ENCODE measurements at places on chromosomes 7 and 10.

GRCh38 chr10:17084258-17084657, 45.4 kb downstream of the CUBN start:
- no peak for DNase-seq

GRCh38 chr7:43618073-43618472, 35.2 kb downstream of the STK17A start:
- no peak for DNase-seq

DNA sequence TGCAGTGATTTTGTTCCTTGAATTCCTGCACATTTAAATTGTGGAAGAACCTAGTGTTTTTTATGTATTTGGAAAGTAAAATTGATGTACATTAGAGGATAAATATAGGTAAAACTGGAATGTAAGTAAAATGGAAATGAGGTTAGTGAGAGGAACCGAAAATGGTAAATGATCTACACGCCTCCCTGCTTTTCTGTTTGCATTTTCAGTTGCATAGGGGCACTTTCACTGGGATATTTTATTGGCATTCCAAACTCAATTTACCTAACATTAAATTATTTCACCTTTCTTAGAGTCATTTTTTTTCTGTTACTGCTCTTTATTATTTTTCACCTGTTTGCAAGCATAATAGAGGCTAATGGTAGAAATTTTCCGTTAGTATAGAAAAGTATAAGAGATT, 8.0 kb downstream of the CDK13 start:
- DNase-seq: no peak

DNA sequence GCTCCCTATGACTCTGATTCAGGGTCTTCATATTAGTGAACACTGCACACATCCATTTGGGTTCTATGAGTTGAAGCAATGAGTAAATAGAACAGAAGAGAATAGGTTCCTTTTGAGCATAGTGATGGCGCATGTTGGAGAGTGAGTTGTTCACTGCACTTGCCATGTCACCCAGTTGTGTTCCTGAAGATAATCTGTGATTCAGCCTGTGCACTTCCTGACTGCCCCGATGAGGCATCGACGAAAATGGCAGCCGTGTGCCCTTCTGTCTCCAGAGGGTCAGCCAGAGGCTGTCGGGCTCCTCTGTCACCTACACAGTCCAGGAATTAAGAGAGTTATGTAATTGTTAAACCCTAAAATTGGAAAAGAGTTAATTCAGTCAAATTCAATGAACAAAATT, 94.7 kb downstream of the GALNT11 start:
- no peak for DNase-seq

DNA sequence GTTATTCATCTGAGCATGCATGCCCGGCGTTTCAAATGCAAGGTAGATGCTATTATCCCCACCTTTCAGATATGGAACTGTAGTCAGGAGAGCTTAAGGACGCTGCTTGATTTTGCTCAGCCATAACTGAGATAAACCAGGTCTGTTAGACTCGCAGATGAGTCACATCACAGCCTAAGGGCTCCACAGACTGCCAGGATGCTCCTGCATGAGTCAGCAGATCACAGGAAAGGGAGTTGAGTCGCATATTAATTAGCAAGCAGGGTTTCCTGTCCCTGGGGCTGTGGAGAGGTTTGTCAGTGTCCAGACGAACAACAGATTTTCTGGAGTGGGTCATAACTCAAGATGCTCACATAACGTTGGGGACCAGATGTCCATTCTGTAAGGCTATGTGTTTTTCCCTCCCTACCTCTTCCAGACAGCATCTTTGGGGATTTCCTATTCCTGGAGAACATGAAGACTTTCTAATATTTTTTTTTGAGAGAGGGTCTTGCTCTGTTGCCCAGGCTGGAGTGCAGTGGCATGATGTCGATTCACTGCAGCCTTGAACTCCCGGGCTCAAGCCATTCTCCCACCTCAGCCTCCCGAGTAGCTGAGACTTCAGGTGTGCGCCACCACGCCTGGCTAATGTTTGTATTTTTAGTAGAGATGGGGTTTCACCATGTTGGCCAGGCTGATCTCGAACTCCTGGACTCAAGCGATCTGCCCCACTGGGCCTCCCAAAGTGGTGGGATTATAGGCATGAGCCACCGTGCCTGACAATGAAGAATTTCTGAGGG, 36.7 kb downstream of the PFKFB3 start:
- DNase-seq: peak; percentile 61

DNA sequence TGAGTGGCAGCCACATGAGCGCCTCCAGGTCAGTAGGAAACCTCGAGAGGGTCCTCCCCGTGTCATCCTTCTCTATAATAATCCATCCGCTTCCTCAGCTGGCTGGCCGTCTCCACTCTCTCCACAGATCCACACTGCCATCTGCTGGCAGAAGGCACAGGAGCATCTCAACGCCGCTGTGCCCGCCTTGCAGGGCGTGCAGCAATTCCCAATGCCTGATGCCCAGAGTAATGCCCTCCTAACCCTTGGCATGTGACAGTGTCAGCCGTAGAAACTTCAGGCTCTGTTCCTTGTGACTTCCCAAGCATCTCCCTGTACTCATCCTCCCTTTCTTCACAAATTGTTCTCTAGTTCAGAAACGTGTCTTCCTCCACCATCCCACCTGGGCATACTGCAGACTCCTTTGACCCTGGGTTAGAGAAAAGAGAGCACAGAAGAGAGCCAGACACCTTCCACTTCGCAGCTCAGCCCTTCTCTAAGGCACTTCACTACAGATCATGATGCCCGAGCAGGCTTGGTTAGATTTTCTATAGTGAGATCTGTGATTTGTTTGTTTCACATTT, 70.8 kb downstream of the XPNPEP1 start:
- peak; percentile 71 for DNase-seq

DNA sequence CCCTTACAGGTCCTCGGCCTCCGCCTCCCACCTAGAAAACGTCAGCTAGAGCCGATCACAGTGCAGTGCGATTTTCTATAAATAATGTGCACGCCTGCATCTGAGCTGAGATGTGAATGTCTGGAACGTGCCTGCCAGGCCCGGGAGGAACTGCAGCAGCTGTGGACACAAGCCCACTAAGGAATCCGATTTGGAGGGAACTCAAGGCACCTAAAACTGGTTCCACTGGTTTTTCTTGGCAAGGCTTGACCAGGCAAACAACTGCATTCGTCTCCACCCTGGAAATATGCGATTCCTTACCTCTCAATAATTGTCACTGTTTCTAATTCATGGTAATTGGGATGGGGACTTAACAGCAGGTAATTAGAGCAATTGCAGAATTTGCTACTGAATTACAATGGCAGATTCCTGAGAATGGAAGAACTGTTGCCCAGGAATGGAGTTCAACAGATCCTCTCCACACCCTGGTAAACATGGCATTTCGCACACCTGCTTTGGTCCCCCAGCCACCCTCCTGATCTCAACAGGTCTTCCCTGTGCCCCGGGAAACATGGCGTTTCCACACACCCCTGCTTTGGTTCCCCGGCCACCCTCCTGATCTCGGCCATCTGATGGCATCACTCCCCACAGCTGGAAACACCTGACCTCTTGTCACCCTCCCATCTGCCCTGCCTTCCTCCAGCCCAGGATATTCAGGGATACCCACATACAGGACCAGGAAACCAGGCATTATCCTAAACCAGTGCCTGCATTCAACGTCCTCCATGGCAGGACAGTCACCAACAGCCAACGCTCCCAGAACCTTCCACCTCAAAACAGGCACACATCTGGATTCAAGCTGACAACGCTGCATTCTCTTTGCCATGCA, 76.0 kb downstream of the DIP2C start:
- no peak for DNase-seq

DNA sequence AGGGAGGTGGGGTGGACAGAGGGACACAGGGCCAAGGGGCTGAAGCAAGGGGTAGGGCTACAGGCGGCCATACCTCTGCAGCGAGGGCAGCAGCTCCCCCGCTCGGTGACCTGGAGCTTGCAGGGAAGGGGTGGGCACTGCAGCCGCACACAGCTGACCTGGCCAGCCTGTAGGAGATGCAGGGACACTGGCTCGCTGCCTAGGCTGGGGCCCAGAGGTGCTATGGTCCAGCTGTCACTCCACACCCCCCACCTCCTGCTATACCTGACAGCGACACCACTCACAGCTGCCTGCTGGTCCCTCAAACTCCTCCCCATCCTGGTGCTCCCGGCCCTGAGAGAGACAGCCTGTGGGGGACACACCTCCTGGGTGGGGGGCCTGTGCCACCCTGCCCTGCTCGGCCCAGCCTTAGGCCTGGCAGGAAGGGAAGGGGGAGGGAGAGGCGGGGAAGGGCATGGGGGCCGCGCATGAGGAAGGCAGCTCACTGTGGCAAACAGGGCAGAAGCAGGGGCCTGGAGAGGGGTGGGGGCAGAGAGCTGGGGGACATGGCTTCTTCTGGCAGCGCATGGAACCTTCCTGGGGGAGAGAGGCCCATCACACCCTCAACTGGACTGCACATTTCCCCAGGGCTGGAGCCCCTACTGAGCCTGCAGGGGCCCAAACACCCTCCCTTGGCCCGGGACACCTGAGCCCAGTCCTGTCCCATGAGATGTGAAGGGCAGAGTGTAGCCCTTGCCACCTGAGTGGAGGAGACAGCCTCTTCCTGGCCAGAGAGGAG, 23.9 kb downstream of the ATP6V1F start:
- DNase-seq: no peak

DNA sequence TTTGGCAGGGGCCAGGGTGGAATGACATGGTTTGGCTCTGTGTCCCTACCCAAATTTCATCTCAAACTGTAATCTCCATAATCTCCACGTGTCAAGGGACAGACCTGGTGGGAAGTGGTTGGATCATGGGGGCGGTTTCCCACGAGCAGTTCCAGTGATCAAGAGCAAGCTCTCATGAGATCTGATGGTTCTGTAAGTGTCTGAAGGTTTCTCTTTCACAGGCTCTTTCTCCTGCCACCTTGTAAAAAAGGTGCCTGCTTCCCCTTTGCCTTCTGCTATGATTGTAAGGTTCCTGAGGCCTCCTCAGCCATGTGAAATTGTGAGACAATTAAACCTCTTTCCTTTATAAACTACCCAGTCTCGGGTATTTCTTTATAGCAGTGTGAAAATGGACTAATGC, 188.3 kb downstream of the CHCHD3 start:
- no peak for DNase-seq

GRCh38 chr10:49602380-49603023, 7.6 kb upstream of the SLC18A3 start:
- no peak for DNase-seq

DNA sequence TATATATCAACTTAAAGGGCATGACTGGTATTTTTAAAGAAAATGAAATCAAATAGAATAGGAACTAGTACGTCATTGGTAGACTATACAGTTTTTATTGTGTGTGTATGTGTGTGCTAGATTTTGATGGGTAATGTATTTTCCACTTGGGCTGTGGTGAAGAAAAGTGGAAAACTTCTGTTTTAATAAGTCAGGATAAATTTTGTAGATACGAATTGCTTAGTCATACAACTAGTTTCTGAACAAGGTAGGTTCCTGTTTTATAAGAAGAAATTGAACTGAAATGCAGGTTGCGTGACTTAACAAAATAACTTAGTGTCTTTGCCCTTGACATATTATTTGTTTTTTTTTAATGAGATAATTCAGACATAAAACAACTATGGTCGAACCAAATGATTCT, 24.3 kb downstream of the UBN2 start:
- no peak for DNase-seq

- no peak for DNase-seq
These were observed 53.8 kb downstream of the HGF start for GRCh38 chr7:81715984-81716588.

GRCh38 chr10:36802490-36803153, 322.8 kb upstream of the ANKRD30A start:
- DNase-seq: no peak

- no peak for DNase-seq
These were observed 612.8 kb upstream of the MGMT start for GRCh38 chr10:128854204-128854603.

DNA sequence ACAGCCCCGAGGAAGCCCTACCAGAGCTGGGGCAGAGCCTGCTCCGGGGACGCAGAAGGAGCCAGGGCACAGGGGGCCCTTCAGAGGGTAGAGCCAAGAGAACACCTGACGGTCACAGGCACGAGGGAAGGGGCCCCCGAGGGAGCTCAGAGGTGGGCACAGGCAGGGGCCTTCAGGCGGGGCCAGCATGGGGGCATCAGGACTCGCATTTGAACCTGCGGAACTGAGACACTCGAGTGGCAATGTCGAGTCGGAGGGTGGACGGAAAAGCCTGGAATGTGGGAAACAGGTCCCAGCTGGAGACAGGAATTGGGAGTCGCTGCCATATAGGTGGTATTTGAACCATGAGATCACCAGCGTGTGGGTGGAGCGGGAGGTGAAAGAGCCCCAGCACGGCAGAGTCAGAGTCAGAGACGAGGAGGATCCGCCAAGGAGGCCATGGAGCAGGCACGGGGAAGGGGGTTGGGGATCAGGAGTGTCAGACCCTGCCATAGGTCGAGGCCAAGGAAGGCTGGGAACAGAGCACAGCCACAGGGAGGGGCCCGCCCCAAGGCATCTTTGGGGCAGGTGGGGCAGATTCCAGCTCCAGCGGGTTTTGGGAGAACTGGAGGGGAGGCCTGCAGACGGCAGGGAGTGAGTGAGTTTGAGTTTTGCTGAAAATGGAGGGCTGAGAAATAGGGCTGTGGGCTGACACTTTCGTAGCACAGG, 13.8 kb downstream of the STK32C start:
- no peak for DNase-seq

DNA sequence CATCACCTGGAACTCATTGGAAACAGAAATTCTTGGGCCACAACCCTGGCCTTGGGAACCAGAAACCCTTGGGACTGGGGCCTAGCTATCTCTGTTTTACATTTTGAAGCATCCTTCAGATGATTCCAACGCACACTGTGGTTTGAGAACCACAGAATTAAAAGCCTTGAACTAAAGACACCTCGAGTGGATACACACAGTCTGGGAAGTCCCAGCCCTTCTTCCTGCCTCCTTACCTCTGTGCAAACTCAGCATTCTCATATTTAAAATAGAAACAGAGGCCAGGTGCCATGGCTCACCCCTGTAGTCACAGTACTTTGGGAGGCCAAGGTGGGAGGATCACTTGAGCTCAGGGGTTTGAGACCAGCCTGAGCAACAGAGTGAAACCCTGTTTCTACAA, 12.9 kb downstream of the NPFFR1 start:
- DNase-seq: no peak

DNA sequence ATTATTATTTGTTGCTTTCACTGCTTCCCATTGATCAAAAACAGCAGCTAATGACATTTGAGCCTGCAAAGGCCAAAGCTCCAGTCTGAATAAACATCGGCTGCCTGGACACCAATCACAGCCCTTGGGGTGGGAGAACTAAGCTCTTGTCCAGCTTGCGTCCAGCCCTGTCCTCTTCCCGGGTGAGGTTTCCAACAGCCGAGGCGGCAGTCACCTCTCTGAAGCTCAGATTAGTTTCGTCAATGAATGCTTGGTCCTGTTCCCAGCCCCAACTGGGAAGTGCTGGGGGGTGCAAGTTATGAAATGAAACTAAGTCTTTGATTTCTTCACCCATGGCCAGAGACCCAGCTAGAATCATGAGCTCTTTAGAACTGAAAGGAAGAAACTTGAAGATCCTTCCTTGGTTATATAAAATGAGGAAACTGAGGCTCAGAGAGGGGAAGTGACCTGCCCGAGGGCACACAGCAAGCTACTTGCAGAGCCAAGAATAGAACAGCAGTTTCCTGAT, 114.0 kb upstream of the TCF7L2 start:
- DNase-seq: no peak
